ENCODE measurements at places on chromosomes 11 and 22.

- peak; percentile 98 for DNase-seq
Measured at GRCh38 chr11:119205574-119206510, at the start of gene CBL. Gene CBL, plus strand, starts transcription at chr11:119206339. Its CDS starts 79 bp downstream, at chr11:119206418.

- DNase-seq = no peak
Measured at GRCh38 chr22:47417699-47418098, 655.2 kb downstream of the TBC1D22A start.

- DNase-seq = no peak
Measured at GRCh38 chr11:117805045-117805444, 8.0 kb upstream of the DSCAML1 start.

DNA sequence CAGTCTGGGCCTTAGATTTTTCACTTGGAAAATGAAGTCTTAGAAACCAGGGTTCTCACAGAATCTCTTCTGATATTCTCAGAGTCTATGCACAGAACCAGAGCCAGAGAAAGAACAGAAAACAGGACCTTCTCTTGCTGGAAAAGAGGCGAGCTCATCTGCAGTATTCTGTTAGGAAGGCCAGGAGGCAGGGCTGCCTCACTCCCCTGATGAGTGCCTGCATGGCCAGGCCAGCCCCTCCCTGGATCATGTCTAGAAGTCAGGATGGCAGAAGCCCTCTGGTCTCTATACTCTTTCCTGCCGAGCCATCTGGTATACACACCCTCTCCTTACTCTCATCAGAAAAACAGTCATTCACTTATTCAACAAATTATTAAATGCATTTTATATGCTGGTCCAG, 723 bp downstream of the OR51M1 start:
- DNase-seq = no peak

GRCh38 chr11:3202759-3203158, 15.9 kb downstream of the MRGPRG start:
- no peak for DNase-seq

DNA sequence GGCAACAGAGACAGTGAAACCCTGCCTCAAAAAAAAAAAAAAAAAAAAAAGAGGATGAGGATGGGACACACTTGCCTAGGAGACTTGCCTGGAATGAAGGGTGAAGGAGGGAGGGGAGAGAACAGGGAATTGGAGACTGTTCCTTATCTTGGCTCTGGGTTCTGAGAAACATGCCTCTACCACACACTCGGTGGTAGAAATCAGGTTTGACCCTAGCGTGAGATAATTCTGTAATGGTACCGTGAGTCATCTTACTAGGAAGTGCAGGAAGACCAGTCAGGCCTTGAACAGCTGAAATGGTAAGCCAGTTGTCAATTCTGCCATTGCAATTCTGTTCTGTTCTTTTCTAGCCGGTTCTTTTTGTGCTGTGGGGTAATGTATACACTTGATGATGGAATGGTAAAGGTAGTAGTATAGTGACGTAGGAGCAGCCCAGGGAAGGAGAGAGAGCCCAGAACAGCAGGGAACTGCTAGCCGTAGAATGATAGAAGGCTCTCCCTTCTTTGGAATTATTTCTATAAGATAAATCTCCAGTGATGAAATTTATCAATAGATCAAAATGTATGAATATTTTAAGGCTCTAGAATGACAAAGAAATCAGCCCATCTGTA, 3.9 kb upstream of the AMBRA1 start:
- no peak for DNase-seq
